Vagina (tissue), 2 donors: ENCODE measurements at places on chromosomes 12 and 14.

- DNase-seq, result no peak
Measured at GRCh38 chr14:72653026-72653425, 240.9 kb downstream of the DPF3 start.

DNA sequence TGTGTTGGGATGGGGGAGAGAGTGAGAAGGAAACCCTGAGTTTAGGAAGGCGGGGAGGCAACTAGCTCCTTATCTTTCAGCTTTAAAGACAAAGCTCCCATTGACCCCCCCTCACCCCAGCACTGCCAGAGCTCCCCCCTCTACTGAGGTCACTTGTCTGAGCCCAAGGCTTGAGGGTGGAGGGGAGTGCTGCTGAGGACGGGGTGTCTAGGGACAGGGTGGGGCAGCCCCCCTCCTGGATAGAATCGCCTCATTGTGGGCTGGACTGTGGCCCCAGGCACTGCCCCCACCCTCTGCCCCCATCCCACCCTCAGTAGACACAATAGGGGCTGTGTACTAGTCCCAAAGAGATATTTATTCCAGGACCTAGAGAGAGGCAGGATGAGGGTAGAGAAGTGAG, 3.0 kb downstream of the ERBB3 start:
- no peak for DNase-seq

GRCh38 chr14:82710267-82710841, 1176.7 kb upstream of the SEL1L start:
- no peak for DNase-seq

DNA sequence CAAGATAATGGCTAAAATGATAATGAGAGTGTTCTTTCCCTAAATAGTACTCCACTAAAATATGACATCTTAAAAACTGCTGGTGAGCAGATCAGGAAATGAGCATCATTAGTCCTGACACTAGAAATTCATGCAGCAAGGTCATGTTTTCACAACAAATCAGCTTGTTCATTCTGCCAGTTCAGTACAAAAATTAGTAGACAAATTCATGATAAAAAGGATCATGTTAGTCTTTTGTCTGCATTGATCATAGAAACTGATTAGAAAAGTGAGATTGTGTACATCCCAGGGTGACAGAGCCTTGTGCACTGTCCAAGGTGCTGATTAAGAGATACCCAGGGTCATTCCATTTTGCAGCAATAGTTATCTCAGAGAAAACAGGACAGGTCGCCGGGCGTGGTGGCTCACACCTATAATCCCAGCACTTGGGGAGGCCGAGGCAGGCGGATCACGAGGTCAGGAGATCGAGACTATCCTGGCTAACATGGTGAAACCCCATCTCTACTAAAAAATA, 163.6 kb downstream of the RIMBP2 start:
- no peak for DNase-seq

GRCh38 chr14:90671382-90672234, 144.6 kb downstream of the TTC7B start:
- no peak for DNase-seq

DNA sequence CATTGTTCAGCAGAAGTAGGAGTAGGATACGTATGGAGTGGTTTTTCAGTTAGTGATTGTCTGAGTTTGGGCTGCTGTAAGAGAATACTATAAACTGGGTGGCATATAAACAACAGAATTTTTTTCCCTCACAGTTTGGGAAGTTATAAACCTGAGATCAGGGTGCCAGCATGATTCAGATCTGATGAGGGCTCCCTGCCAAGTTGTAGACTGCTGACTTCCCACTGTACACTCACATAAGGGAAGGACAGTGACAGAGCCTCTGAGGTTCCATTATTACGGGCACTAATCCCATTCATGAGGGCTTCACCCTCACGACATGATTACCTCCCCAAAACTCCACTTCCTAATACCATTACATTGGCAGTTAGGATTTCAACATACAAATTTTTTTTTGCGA, 50.7 kb downstream of the ACSM4 start:
- no peak for DNase-seq

- no peak for DNase-seq
Measured at GRCh38 chr14:64659366-64659765, 44.9 kb upstream of the PLEKHG3 start.

GRCh38 chr14:88325883-88326282, 2.8 kb upstream of the KCNK10 start:
- DNase-seq, result no peak

DNA sequence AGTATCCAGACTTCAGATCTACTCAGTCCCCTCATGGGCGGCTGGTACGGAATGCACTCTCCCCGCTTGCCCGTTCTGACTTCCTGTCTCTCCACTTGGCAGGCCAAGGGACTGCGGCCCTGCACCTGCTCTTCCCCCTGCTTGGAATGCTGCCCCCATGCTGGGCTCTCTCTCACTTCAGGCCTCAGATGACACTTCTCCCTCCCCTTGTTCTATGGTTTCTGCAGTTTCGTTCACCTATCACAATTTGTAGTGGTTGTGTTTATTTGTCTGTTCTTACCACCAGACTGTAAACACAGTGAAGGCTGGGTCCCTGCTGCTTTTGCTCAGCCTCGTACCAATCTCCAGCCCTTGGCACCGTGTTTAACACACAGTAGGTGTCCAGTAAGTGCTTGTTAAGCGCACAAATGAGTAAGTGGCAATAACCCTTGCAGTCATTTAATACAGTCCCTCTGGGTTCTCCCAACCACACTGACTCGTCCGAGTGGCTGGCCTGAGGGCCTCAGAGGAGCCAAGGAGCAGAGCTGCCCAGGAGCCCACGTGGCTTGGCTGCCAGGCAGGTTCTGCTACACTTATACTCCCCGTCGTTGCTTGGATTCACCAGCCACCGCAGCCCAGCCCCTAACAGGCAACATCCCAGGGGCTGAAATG, 11.8 kb downstream of the SLC6A12 start:
- DNase-seq, result no peak

DNA sequence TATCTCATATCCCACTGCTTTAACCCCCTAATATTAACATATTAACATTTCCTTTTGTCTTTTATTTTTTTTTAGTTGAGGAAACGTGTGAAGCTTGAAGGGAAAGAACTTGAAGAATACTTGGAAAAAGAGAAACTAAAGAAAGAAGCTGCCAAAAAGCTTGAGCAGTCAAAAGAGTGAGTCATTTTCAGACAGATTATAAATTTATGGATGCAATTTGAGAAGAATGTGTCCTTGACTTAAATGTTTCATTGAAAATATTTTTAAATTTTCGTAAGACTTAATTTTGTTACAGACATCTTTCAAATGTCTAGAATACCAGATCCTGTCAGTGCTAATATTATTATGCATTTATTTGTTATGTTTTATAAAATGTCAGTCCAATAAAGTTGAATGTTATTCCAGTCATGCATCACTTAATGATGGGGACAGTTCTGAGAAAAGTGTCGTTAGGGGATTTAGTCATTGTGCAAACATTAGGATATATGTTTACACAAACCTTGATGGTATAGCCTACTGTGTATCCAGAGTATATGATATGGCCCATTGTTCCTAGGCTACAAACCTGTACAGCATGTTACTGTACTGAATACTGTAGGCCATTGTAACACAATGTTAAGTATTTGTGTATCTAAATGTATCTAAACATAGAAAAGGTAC, 32.6 kb downstream of the CPSF2 start:
- no peak for DNase-seq

DNA sequence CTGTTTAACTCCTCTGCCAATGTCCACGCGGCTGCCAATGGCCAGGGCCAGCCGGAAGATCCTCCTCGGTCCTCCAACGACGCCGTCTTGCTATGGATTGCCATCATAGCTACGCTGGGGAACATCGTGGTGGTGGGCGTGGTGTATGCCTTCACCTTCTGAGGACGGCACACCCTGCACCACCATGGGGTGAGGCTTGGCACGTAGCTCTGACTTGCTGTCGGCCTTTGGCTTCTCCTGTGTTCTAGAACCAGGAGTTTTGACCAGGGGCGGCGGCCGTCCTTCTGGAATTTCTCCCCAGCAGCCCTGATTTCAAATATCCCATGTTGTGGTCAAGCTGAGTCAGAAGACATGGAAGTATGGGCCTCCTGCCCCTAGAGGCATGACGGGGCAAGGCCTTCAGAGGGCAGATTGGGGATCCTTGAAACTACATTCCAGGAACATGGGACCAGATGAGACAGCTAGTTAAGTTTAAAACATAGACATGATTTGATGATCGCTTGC, 47.5 kb downstream of the C14orf132 start:
- DNase-seq, result no peak

- no peak for DNase-seq
Measured at GRCh38 chr14:24952851-24953666, 96.9 kb downstream of the STXBP6 start.

DNA sequence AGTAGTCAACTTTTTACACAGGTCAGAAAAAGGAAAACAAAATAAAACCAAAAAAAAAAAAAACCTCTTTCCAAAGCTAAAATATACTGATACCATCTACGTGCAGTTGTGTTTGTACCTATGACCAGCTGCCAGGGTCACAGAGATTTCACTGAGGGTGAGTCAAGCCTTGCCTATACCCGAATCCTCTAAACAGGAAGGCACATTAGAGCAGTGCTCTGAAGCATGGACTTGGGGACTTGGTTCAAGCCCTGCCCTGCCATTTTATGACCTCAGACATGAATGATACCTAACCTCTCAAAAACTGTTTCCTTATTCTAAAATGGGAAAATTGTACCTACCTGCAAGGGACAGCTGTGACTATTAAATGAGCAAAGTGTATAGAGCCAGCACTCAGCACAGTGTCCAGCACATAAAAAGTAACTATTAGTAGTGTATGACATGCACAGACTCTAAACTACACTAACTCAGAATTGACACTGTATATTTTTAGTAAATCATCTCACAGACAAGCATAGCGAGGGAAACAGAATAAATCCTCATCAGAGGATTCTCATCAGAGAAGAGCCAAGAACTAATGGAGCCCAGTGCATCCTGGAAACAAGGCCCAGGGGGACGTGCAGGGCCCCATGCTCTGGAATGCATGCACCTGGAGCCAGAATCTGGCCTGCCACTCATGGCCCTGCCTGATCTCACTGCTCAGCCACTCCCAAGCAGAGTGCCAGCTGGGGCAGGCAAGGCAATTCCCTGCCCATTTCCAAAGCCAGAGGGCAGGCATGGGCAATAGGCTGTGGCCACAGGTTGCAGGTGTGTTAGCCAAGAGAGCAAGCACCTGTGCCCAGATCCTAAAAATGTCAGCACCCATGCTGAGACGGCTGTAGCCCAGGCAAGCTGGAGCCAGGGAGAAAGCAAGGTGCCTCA, 57.0 kb downstream of the NT5DC3 start:
- no peak for DNase-seq

DNA sequence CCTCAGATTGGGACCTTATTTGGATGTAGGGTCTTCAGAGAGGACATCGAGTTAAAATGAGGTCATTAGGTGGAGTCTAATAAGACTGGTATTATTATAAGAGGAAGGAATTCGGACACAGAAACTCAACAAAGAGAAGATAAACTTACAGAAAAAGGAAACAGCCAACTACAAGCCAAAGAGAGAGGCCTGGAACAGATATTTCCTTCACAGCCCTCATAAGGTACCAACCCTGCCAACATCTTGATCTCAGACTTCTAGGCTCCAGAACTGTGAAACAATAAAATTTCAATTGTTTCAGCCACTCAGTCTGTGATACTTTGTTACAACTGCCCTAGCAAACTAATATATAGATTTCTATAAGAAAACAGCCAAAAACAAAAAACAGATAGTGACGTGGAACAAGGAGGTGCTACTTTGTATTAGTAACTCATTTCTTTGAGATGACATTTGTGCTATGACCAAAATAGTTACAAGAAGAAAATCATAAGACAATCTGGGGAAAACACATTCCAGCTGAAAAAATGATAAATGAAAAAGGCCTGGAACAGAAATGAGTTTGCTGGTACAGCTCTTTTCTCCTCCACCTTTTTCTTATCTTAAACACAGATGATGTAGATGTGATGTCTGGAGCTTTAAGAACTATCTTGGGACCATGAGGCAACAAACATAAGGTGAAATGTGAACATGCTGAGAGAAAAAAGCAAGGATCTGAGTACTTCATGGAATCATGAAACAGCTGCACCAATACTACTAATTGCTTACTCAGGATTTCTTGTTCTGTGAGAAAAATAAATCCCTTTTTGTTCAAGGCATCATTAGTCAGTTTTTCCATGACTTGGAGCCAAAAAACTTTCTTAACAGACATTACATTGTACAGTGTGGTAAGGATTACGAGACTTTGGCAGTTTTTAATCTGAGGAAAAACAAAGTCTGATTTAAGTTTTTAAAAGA, 243.2 kb downstream of the ANO6 start:
- no peak for DNase-seq

DNA sequence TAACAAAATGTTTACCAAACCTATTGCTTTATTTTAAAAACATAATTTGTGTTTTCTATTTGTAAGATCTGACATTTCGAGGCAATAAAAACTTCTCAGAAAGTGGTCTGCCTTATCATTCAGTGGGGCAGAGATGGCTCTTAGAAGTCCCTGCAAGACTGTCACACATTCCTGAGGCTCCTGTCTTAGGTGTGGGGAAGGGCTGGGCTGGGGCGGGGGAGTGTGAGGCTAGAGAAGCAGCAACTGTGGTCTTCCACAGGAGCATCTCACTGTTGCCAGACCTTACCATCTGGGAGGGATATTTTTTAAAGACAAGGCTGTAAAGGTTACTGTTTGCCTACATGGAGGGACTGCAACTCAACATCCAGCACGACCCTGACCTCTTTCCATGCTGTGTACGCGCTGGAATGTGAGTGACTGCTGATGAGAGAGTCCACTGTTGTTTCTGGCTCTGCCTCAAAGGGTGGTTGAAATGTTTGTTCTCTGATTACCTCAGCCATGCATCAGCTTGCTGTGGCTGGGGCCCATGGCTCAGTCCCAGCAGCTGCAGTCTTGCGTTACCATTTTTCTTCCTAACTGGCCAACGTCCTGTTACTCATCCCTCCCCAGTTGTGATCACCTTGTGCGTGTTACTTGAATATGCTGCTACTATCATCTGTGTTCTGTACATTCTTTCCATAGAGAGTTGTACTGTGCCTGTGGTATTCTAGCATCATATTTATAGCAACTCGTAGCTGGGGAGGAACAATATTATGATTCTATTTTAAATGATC, 12.4 kb downstream of the ERG28 start:
- DNase-seq, result no peak

- DNase-seq, result no peak
Measured at GRCh38 chr12:115049614-115050013, 365.6 kb upstream of the TBX3 start.

DNA sequence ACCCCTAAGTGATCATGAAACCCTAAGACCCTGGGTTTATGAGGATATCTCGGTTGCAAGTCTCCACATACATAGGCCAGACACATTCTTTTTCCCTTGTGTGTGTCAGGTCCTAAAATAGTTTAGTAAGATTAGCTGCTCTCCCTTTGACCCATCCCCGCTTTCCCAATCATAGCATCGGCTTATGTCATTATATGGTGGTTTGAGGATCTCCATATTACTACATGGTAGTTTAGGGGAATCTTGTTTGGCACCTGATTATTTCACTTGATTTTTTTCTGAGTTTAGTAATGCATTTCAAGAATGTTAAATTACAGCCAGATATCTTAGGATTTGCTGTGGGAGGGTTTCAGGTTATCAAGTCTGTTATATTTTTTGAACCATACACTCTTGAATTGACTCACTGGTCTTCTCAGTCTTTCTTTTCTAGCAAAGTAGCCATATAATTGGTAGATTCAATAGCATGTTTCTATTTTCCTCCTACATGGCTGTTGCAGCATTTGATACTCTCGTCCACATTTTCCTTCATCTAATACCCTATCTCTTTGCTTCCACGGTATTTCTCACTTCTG, 68.3 kb upstream of the TRHDE start:
- DNase-seq, result no peak
